NCI-H2227 treated with DMSO at 0.1 percent for 48 hours (cell line): ENCODE measurements at places on chromosomes 6 and 20.

DNA sequence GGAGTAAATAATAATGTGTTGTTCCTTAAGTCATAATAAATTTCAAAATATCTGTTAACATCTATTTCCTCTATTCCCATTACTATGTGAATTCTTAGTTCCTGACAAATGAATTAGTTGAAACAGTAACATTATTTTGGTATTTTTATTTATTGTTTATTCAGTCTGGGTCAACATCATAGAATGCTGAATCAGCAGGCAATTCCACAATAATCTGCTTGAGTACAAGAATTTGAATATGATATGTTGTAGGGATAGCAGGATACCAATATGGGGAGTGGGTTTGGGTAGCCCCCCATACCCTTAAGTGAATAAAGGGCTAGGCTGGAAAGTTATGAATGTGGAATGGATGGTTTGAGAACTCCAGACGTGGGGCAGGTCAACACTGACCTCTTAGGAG lies 373.2 kb upstream of the CHD6 start:
- DNase-seq, result no peak

DNA sequence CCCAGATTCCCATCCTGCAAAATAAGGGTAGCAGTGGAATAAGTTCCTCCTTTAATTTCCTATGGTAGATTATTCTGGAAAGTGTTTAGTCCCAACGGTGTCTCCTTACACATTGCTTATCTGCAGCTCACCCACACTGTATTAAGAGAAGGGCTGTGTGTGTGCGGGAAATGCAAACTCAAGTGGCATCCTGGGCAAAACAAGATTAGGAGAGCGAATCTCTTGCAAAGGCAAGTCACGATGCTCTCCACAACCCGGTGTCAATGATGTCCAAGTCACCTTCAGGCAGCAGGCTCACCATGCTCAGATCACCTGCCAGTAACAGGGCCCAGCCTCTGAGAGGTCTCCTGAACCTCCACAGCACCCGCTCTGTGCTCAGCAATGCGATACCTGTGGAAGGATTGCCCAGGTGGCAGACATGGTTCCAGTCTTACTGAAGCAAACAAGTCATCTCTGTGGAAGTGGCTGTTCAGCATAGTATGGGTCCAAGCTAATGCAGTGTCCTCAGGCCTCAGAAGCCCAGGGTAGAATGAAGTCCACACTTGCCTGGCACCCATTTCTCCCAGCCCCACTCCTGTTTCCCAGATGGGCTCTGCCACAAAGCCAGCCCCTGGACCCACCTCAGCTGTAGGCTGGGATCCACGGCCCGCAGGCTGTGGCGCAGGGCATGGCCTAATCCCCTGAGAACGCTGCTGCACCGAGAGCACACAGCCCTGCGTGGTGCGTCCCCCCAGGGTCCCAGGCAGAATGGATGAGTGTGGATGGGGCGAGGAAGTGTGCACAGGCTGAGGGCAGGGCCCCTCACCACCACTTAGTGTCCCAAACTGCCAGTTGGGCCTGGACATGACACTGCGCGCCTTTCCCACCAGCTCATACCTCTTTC lies 101.2 kb downstream of the PXDC1 start:
- no peak for DNase-seq

GRCh38 chr20:24444526-24445190 lies 24.8 kb upstream of the SYNDIG1 start:
- no peak for DNase-seq

GRCh38 chr6:53704700-53705099 lies 39.1 kb upstream of the KLHL31 start:
- DNase-seq, result no peak

DNA sequence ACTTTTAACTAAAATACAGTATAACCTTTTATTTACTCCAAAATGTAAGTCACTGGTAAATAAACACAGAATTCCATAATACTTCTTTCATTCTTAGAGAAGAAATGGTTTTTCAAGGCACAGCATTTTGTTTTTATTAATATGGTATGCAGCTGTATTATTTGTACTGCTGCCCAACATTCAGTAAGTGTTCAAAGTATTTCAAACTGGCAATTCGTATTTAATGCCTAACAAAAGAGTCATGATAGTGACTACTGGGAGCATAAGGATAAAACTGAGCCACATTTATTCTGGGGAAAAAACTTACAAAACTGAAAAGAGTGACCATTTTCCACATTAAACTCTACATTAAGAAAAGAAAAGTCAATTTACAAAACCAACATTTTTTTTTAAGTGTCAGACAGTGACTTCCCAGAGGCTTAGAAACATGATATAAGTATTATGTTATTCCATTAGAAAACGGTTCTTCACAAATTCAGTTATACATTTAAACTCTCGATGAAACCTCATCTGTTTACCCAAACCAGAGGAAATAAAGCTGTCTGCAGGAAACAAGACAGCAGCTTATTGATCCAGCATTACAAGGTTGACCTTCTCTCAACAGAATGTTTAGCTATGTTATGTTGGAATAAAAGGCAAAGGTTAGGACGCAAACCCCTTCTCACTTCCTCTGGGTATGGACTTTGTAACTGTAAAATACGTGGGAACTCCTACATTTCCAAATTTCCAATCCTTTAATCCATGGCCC lies 24.3 kb downstream of the EPB41L2 start:
- no peak for DNase-seq

GRCh38 chr6:116307001-116307400 lies 27.3 kb upstream of the TSPYL1 start:
- no peak for DNase-seq

GRCh38 chr6:149840345-149841075 lies 23.6 kb downstream of the LRP11 start:
- peak; percentile 14 for DNase-seq

- no peak for DNase-seq
Measured at GRCh38 chr20:21509079-21509596, 4.7 kb downstream of the NKX2-2 start.

DNA sequence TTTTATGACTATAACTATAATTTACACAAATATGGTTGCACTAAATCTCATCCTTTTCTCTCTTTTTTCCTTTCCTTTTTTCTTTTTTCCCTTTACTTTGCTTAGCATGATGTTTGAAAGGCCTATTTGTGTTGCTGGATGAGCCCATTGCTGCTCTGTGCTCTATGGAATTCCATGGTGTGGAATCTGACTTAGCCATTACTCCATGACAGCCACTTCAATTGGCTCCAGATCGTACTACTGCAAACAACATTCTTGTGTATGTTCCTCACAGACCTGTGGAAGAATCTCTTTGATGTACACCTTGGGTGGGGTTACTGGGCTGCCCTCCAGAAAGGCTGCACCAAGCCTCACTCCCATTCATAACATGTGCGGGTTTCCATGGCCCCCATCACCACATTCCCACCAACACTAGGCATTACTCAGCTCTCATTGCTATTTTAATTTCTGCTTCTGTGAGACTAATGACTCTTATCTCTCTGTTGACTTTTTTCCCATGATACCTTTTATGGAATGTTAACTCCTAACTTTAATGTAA lies 979.0 kb downstream of the KIF16B start:
- DNase-seq, result no peak

DNA sequence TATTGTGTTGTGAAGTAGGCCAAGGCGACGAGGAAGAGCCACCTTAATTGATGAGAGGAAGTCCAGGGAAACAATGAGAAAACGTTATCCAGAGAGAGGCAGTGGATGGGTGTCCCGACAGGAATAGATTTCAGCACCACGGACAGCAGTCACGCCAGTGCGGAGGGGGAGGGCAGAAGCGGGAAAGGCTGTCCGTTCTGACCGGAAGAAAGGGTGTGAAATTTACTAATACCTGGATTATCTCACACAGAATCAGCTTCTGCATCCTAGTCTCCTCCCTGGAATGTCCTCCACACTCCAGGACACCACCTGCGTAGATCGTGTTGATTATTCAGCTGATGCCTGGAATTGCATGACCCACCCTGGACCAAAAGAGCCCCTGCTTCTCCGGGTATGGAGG lies 7.4 kb upstream of the BPIFA3 start:
- DNase-seq, result no peak

GRCh38 chr20:48120120-48120519 lies 334.8 kb upstream of the SULF2 start:
- DNase-seq, result no peak

DNA sequence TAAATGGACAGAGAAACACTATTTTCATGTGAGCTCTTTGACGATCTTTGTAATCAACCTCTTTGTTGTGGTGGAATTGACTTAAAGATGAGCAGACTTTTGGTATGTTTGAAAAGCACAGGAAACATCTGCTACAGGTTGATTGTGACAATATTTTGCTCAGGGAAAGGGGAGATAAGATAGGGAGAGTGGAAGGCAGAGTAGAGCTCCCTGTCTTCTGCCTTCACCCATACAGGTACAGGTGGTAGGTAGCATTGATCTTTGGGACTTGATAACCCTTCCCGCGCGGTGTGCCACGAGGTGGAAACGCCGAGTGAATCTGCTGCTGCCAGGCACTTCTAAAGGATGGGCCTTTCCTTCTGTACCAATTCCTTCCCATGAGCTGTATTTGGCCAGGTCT lies 183.6 kb downstream of the UTRN start:
- DNase-seq, result no peak

DNA sequence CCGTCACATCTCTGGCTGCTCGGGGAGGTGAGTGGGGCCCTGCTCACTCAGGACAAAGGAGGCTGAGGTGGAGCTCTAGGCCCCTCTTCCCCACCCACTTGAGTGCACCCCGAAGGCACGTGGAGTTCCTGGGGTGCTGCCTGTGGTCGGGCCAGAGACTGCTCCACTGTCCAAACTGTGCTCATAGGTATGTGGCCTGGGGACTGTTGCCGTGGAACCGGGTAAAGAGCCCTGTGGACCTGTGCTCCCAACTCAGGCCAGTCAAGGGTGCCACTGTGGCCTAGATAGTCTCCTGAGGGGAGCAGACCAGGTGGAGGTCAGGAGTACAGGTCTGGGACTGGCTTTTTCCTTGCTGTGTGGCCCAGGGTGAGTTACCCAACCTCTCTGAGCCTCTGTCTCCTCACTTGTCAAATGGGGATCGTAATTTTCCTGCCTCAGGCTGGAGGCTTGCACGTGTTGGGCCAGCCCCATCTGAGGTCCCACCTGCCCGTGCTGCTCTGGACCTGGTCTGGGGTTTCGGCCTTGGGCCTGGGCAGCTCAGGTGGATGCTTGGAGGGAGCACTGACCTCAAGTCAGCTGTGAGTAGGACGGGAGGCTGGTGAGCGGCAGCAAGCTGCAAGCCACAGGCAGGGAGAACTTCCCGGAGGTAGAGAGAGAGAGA lies 12.4 kb upstream of the NPBWR2 start:
- DNase-seq, result no peak

DNA sequence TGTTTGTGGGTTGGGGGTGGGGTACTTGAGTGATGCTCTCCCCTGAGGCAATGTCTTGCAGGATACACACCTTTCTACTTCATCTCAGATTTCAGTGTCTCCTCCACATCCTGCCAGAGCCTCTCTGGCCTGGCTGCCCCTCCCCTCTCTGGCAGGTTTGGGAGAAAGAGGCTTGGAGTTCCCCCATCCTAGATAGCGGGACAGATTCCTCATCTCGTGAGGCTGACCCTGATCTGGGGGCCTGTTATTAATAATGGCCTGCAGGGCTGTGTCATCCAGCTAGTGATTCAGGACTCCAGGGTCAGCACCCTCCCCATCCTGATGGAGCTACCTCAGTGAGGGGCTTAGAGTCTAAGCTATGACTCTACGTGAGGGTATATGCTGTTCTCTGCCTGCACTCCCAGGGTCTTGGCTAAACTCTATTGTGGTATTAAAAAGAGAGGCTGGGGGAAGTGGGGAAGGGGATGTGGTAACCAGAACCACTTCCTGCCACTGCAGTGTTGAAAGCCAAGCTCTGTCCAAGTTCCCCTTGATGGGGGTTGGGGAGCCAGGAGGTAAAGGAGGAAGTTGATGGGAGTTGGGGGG lies 3.7 kb upstream of the MMP9 start:
- no peak for DNase-seq

GRCh38 chr20:22985239-22985778 lies 49.8 kb upstream of the SSTR4 start:
- no peak for DNase-seq

DNA sequence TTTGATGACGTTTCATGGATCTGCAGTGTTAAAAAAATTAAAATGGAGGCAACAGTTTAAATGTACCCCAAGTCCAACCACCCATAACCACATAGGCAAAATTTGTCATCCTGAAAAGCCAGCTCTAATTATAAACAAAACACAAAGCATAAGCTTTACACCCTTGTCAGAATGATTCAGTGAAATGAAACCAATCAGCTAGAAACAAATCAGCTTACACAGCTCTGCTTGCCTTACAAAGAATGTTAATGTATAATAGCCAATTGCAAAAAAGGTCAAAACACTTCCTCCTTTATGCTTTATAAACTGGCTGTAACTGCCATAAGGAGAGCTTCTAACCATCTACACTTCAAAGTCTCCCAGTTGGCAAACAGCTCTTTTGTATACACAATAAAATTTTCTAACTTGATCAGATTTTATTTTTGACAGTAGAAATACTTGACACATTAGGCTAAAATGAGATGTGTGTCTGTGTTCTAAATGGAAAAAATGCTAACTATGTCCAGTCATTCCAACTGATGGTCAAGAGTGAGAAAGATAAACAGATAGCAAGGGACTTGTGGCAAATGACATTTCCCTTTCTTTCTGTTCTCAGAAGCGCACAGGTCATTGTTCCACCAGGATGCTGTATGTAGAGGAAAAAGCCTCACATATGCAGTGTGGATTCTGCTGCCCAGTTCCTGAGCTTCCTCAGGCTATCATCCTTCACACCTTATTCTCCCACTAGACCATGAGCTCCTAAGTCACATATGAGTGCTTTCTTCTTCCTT lies 344.3 kb upstream of the ID4 start:
- DNase-seq, result no peak

- peak; percentile 66 for DNase-seq
Measured at GRCh38 chr6:34696189-34696738, 303 bp downstream of the ILRUN start.

DNA sequence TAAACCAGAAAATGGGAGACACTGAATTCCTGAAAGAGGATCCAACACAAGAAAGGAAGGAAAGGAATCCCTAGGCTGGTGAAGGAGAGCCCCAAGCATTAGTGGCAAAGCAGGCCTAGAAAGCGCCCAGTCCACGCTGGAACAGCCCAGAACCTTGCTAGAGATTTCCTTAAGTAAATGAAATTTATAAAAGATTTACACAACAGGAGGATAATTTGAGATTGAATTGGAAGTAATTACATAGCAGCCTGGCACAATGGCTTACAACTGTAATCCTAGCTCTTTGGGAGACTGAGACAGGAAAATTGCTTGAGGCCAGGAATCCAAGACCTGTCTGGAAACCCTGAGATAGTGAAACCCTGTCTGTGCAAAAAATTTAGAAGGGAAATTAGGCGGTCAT lies 26.8 kb upstream of the C20orf144 start:
- peak; percentile 64 for DNase-seq

DNA sequence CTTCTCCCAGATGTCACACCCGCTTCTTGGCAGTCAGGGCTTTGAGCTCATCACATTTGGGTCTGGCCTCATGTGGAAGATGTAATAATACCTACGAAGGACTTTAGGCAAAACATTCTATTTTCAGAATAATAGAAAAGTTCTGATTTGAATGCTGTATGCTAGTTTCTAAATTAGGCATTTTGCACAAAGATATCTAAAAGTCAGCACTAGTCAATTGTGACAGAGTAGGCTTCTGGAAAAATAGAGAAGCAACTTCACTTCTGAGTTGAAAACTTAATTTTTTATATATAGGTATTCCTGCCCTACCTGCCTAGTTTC lies 38.3 kb upstream of the CD2AP start:
- DNase-seq, result no peak

- DNase-seq, result no peak
Measured at GRCh38 chr6:81088145-81088544, 664.3 kb downstream of the TENT5A start.
